ENCODE measurements at places on chromosomes 12 and 14.

DNA sequence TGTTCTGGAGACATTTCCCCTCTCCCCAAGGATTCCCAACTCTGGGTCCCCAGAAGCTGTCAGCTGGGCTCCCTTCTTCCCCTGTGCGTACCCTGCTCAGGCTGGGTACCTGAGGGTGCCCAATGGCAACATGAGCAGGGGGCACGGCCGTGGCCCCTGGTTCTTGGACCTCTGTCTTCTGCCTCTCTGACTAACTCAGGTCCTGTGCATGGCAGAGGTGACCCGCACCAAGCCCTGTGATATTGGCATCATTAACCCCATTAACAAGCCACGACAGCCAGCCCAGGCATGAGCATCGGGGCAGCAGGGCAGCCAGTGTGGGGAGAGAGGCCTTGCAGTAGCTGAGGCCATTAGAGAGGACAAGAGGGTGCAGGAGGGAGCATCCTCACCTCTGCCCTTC is 28.4 kb downstream of the RTL1 start:
- DNase-seq: no peak

- DNase-seq: no peak
Measured at GRCh38 chr14:100439781-100440180, 116.6 kb downstream of the SLC25A47 start.

GRCh38 chr14:66998013-66998412 is 191.2 kb upstream of the GARIN2 start:
- no peak for DNase-seq

- DNase-seq: no peak
Measured at GRCh38 chr12:104109446-104110271, 28.4 kb downstream of the NFYB start.

GRCh38 chr12:132771126-132771838 is 9.7 kb upstream of the ANKLE2 start:
- DNase-seq: peak; percentile 83

- DNase-seq: no peak
Measured at GRCh38 chr14:38839694-38840365, 263.2 kb downstream of the SEC23A start.

DNA sequence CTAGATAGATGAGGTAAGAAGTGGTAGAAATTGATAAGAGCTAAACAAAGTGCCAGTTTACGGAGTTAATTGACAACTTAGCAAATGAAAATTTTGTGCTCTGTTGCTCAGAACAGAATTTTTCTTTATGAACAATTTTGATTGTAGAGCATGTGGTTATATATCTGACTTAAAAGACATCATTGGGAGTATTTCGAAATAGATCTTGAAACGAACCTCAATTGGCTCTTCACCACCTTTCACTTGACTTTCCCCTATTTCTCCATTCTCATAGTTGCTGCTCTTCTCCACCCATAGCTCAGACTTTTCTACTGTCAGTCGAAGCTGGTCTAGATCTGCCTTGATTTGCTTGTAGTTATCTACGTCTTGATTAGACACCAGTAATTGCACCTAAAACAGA is 212.1 kb downstream of the ITPR2 start:
- no peak for DNase-seq

DNA sequence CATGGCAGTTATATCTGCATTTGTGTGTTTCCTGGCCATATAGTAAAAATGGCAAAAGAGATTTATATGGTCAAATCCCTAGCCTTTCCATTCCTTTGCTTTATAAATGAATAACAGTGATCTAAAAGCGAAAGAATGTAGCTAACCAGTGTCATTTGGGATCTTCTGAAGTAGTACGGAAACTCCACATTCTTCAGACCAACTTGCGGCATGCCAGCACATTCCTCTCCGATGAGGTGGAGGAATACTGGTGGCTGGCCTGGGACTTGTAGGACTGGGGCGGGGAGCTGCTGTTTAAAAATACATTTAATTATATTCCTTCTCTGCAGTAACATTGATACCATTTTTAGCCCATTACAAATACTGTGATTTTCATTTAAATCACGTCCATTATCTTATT is 85.3 kb downstream of the SAMD4A start:
- DNase-seq: no peak

DNA sequence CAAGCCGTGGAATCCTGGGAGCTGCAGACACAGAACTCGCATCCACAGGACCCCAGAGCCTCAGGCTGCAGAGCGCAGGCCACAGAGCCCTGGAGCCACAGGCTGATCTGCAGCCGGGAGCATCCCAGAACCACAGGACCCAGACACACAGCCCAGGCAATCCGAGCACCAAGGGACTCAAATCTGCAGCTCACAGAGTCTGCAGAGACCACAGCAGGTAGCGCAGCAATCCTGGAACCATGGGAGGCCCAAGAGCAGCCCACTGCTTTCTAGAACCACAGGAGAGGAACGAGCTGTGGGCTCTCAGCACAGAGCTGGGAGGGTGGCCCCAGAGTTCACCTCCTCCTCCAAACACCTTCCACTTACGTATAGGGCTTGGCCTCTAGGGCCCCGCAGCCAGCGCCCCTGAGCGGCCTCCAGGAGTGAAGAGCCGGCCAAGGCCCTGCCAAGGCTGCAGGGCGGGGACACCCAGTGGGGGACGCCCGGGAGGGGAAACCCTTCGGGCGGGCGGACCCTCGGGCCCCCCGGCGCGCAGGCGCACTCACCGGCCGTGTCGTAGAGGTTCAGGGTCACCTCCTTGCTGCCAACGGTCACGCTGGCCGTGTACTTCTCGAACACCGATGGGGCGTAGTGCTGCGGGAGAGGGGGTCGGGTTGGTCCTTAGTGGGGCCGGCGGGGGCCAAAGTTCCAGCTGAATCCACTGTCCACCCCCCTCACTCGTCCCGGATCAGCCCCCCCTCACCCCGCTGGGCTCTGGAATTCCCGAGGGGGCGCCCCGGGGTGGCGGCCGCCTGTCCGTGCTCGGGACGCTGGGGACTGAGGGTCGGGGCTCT is 665 bp downstream of the RHOF start:
- peak; percentile 89 for DNase-seq

DNA sequence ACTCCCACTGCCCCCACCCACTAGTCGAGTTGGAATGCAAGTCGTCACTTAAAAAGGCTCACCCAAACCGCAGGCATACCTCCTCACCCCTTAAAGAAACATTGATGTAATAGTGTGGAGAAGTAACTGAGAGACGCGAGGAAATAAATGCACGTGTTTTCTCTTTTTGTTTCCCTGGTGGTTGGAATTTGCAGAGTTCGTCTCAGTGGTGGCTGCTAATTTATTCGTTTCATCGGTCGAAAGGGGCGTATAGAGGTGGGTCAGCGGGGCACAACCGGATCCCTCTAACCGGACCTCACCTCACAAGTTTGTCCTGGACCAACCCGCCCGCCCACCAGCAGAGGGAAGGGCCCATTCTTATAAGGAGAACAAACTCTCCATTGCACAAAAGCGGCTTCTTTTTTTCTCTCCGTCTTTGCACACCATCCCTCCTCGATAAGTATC is 5.0 kb upstream of the NPAS3 start:
- DNase-seq: no peak

DNA sequence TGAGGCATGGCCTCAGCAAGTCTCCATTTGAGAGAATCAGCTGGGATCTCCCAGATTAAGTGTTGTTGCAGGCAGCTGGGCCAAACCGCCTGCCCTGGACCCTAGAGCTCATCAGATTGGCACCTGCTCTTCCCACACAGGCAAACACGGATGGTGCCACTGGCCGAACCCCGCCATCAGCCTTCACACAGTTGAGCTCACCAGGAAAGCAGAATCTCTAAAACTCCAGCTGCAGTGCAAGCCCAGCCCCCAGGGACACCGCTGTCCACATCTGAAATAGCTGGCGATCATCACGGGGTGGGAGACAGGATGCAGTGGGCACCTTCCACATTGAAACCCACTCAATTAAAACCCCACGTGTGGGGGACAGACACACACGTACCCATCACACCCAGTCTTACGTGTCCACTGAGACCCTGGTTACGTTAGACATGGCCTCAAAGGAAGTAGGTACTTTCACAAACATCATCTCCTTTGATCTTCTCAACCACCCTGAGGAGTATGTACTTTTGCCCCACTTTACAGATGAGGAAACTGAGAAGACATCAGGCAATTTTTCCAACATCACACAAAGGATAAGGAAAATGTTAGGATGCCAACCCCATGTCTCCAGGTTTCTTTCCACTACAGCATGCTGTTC is 88.8 kb downstream of the SINHCAF start:
- no peak for DNase-seq

GRCh38 chr12:77947746-77948145 is 117.1 kb downstream of the NAV3 start:
- DNase-seq: no peak

GRCh38 chr14:52895000-52895399 is 55.9 kb downstream of the FERMT2 start:
- DNase-seq: no peak

GRCh38 chr14:20934148-20934762 is 21.0 kb upstream of the RNASE2 start:
- peak; percentile 70 for DNase-seq

DNA sequence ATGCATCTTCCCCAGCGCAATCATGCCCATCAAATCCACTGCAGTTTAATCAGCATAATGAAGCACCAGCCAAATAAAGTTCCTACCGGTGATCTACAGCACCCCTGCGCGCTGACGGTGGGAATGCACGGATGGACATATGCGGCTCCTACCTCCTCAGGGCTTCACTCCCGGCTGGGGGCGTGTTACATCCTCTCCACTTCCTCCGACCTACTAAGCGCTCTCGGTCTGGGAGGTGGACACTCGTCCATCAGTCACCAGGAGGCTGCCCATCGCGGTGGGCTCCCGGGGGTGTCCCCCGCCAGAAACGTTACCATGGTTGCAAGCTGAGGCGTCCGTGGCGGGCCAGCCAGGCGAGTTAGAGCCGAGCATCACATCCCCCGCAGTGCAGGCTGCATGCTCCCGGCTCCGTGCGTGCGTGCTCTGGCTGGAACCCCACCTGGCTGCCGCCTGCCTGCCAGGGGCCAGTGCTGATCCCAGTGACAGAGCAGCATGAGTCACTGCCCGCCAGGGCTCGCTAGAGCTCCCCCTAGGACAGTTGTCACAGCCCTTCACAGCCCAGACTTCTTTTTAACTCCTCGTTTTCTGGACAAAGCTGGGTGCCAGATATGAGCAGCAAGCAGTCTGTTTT is 73.0 kb downstream of the CIT start:
- DNase-seq: no peak

GRCh38 chr12:103557628-103558010 is 29.5 kb upstream of the STAB2 start:
- no peak for DNase-seq

- DNase-seq: no peak
Measured at GRCh38 chr12:69837657-69838415, 12.8 kb downstream of the MYRFL start.

DNA sequence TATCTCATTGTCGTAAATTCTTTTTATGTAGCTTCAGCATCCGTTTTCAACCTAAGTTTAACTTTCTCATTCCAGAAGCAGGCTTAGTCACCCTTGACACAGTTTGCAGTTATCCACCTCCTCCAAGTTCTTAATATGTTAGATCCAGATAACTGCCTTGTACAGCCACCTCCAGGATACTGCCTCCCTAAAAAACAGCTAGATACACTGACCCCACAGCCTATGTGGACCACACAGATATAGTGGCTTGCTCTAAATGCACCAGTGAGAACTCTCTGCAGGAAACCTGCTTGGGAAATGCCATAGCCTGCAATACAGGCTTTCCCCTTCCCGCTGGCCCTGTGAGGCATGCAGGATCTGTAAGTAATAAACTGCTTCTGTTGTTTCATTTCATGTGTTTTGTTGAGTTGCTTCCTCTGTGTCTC is 11.1 kb upstream of the RTL1 start:
- DNase-seq: peak; percentile 43

DNA sequence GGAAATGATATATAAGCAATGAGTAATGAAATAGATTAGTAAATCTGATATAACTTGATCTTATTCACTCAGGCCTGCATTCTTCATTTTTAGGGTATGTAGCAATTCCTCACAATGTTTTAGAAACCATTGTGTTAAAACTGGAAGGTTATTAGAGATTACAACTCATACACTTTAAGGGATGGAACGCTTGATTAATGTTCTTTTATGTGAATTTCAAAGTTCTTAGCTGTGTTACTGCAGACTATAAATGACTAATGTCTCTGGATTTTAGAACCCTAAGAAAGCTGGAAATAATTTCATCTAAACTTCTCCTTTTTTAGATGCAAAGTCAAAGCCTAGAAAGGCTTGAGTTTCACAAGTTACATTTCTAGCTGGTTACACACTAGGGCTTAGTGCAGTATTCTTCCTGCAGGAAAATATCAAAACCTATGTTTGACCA is 148.2 kb upstream of the CLEC14A start:
- DNase-seq: no peak

DNA sequence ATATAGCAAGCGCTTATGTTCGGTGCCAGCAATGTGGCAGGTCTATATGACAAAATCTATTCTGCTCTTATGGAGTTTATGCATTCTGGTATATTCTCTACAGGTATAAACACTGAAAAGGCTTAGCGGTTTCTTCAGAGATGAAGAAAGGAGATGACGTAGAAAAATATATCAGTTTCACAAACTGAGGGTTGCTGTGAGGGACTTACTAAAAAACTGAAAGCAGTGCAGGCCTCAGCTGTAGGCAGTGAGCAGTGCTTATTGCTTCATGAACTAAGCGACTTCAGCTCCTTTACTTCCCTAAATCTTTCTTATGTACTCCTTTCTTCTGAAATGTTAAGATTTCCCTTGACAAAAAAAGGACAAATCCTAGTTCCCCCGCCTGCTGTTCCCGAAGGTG is 4.5 kb downstream of the DDX47 start:
- DNase-seq: no peak

DNA sequence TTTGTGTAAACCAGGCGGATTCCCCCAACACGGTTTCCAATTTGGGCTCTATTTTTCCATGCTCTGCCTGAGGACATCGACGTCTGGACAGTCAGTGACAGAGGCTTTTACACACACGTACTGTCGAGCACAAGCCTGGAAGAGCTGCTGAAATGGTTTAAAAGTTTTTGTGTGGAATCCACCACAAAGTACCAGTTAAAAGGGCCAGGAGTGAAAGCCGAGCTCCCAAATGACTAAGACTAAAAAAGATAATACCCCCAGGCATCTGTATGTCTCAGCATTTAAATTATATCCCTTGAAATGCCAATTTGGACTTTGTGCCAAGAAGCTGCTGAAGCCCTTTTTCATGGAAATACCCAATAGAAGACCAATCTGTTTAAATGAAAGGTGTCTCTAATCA is 173.2 kb downstream of the EGLN3 start:
- DNase-seq: peak; percentile 41
